Bladder microvascular endothelial cell (primary cell): ENCODE measurements at places on chromosomes 2 and 18. TPM values are rescaled to one million over a fixed set of nuclear protein-coding genes. Genes with fewer than 3 reads are reported as not detected.

Gene DPP4
- 16.4 and 26.9 TPM in 2 replicates for total RNA-seq

Gene MARCO
- not detected in 2 replicates for total RNA-seq

Gene TUBA4B
- not detected in 2 replicates for total RNA-seq

Gene C2orf66
- 0.06 TPM in 1 of 2 replicates, not detected in the other for total RNA-seq

Gene ING5
- total RNA-seq: 16.4 and 28.6 TPM in 2 replicates

Gene SEPTIN10
- total RNA-seq: 99.7 and 122 TPM in 2 replicates

Gene DYNC2LI1
- total RNA-seq: 6.0 and 10.5 TPM in 2 replicates

Gene HOXD12
- not detected in 2 replicates for total RNA-seq

Gene KRTCAP3
- 0.44 and 0.49 TPM in 2 replicates for total RNA-seq
